RPMI7951 (cell line): ENCODE measurements at places on chromosomes 12 and 14. TPM values are rescaled to one million over a fixed set of nuclear protein-coding genes. Genes with fewer than 3 reads are reported as not detected.

- no peak for DNase-seq
Measured at GRCh38 chr12:93214523-93215289, 163.0 kb upstream of the NUDT4 start.

DNA sequence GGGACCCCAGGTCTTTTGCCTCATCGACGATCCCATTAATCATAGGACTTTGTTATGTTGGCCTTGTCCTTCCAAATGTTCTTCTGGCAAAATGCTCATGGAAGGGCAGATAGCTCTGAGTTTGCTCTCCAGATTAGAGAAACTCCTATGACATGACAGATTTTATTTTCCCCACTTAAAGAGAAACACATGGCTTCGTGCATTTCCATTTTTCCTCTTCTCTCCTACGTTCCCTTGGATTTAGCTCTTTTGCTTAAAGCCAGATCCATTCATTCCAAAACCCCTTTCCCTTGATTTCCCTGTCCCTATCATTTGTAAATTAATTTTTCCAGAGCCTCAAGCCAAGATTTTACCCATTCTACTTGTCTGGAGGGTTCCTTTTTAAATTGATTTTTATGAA, 2.9 kb downstream of the PRIMA1 start:
- DNase-seq, result no peak

GRCh38 chr14:89251061-89251460, 166.0 kb downstream of the FOXN3 start:
- peak; percentile 8 for DNase-seq

Gene PDE3A
- total RNA-seq, result under 0.01 and 0.12 TPM in 2 replicates

DNA sequence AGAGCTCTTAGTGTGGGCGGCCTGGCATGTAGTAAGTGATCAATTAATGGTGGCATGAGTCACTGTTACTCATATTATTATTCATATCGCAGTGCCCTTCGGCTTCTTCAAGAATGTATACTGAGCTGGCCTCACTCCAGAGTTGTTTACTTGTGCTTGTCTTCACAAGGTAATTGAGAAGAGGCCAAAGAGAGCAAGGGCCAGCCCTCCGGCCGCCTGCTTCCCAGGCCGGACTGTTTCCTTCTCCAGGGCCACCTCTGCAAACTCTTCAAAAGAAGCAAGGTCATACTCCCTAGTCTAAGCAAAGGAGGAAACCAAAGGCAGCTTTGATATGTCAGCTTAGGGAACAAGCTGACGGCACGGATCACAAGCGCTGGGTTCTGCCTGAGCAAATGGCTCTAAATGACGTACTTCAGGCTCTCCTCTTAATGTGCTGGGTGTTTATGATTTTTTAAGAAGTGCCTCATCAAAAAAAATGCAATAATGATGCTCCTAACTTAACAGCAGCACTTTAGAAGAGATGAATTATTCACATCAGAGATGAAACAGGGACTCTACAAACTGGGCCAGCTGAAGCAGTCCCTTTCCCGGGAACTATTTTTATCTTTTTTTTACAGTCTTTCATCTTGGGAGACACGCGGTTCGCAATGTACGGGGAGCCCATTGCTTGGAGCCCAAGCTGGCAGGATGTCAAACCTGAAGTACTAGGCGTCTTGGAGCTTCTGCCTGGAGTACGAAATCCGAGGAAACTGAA, 65.6 kb upstream of the DLK1 start:
- DNase-seq, result no peak

Gene ANKS1B
- not detected in 2 replicates for total RNA-seq

Gene MAP3K12
- 8.1 and 9.1 TPM in 2 replicates for total RNA-seq

Gene PRH2
- total RNA-seq, result not detected in 2 replicates

Gene FAM234B
- total RNA-seq, result 2.7 and 2.9 TPM in 2 replicates

Gene POU6F1
- 1.7 and 5.5 TPM in 2 replicates for total RNA-seq

- DNase-seq, result peak; percentile 82
Measured at GRCh38 chr12:5318874-5319273, 113.0 kb upstream of the NTF3 start.

DNA sequence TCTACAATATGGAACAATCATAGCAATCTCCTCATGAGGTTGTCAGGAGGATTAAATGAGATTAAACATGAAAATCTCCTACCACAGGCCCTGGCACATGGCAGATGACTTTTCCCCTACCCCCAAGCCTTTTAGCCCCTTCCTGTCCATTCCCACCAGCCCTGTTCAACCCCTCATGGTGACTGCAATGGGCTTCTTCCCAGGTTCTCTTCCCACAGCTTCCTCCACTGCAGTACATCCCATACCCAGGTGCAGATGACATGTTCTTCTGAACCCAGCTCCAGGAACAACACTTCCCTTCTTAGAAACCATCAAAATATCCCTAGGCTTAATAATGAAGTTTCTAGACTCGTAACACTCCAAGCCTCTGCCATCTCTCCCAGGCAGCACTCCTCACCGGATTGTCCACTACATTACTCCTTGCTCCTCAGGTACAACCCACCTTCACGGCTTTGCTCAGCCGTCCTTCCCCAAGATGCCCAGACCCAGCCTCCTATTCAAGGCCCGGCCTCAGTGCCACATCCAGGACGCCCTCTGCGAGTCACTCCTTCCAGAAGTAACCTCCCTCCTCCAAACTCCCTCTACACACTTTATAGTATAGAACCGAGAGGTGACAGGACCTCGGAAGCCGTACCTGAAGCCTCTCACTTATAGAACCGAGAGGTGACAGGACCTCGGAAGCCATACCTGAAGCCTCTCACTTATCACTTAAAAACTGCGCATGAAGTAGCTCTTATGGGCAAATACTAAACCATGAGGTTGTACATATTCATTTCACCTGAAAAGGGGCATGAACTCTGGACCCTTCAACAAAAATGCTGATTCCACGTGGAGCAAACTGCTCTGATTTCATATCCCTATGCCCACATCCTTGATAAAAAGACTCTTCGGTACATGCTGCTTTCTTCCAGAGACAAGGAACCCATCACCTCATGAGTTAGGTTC, 1.5 kb downstream of the CRACR2A start:
- DNase-seq, result no peak

Gene SLC6A13
- total RNA-seq, result 0.36 TPM in 1 of 2 replicates, not detected in the other

Gene RIMBP2
- total RNA-seq, result not detected in 2 replicates

Gene CCDC196
- total RNA-seq, result not detected in 2 replicates

DNA sequence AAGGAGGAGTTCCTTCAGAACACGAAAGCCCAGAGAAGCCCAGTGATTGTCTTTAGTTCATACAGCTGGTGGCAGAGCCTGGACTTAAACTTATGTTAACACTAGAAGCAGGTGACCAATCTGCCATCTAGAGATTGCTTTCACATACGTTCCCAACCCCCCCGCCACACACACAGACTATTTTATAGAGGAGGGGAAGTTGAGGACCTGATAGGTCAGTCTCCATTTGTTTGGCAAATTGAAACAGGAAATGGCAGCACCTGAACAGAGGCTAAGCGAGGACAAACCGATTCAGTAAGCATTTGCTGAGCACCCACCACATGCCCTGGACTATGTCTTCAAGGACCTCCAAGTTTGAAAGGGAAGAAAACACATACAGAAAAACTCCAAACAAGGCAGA, 4.8 kb upstream of the PLEKHD1 start:
- DNase-seq, result no peak

Gene CIDEB
- not detected in 2 replicates for total RNA-seq

Gene GRIN2B
- total RNA-seq, result not detected in 2 replicates

- DNase-seq, result no peak
Measured at GRCh38 chr14:93895023-93895604, 32.0 kb upstream of the FAM181A start.

DNA sequence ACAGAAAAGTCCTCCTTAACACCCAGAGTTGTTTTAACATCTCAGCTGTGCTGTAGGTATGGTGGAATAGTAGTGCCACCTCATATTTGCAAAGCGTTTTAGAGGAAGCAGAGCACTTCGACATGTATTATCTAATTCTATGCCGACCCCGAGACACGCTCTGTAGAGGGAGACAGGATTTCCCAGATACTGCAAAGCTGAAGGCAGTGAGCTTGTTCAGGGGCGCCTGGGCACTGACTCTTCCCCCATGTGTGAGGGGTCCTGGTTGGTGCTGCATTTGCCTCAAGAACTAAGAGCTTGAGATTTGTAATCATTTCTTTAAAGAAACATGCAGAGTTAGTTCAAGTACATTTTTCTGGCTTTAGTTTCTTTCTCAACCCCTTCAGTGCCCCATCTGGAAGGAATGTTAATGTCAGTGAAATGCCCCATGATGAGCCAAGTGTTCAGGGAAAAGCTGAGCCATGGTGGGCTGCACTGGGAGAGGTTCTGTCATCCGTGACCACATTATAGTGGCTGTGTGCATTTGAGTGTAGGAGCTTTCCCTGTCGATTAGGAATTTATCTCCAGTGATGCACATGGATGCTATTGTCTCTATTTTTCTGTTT, 66.3 kb downstream of the MBIP start:
- peak; percentile 13 for DNase-seq

DNA sequence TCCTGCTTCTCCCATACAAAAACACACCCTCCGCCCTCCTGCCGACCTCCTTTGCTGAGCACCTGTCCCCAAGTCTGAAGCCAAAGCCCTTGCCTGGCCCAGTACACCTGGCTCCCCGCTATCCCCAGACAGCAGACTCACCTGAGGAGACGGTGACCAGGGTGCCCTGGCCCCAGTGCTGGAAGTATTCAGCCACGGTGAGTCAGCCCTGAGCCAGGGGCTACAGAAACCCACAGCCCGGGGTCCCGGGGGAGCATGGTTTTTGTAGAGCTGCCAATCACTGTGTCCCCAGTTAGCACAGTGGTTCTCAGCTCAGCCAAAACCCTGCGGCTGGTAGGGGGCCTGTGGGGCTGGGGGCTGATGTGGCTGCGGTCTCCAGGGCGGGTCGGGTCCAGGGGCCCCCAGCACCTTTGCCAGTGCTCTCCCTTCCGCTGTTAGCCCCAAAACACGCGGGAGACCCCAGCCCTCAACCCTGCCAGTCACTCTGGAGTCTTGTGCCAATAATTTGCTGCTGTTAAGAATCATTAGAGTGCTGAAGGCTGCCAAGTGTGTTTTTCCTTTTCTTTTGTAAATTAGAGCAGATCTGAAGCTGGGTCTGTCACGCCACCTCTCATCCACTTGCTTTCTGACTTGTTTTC, 339.0 kb downstream of the TMEM121 start:
- DNase-seq, result no peak

DNA sequence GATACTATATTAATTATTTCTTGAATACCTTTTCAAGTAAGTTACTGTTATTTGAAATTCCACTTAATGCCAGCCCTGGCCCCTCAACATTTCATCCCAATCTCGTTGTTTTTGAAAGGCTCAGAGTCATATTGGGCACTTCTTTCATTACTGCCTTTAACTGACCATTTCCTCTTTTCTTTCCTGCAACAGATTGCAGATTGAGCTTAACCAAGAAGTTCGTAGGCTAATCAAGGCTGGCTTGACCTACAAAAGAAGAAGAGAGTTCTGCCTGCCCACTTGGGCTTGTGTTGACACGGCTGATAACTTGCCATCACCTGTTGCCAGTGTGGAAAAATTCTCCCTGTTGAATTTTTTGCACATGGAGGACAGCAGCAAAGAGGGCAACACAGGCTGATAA, 91.0 kb downstream of the FLRT2 start:
- no peak for DNase-seq
